ENCODE measurements at places on chromosomes 6 and 20. TPM values are rescaled to one million over a fixed set of nuclear protein-coding genes. Genes with fewer than 3 reads are reported as not detected.
A peak's percentile ranks its signal among the peaks of the same experiment; 100 is the strongest.

GSTA2 gene
- not detected for total RNA-seq

SEMG1 gene
- not detected for total RNA-seq

- no peak for DNase-seq
Measured at GRCh38 chr6:109095835-109096084, 453 bp downstream of the CEP57L1 start.

DNA sequence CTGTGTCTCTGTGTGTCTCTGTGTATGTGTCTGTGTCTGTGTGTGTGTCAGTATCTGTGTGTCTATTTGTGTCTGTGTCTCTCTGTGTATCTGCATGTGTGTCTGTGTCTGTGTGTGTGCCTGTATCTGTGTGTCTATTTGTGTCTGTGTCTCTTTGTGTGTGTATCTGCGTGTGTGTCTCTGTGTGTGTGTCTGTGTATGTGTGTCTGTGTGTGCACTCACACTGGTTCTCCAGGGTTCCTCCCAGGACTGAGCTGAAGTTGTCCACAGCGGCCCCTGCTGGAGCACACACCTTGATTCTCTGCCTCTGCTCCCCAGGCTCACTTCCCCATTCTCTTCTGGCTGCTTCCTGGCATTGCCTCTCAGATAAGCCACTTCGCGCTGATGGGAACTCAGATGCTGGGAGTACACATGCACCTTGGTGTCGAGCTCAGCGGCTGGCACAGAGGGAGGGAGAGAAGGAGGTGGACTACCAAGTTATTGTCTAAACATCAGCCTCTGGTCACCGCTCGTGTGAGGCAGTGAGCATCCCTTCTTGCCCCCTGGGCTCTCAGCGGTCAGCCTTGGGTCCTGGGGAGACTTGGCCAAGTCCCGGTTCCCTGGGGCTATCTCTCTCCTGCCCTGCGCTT lies 104.9 kb upstream of the NXT1 start:
- DNase-seq: peak; percentile 30

GRCh38 chr6:141653590-141653989 lies 479.1 kb upstream of the GJE1 start:
- no peak for DNase-seq

- no peak for DNase-seq
Measured at GRCh38 chr6:166463359-166464067, 80.8 kb upstream of the MPC1 start.

- no peak for DNase-seq
Measured at GRCh38 chr20:58854638-58855471, 2.3 kb downstream of the GNAS start.
